ENCODE measurements at places on chromosomes 3 and 15. TPM values are rescaled to one million over a fixed set of nuclear protein-coding genes. Genes with fewer than 3 reads are reported as not detected.

The IL1RAP gene
- 11.6 TPM for total RNA-seq

The SLC6A1 gene
- not detected for total RNA-seq

The MAGI1 gene
- not detected for total RNA-seq

- H3K36me3 ChIP-seq = no peaks in the 10 kb centered on the region
Measured at GRCh38 chr3:124230998-124231397, 239.1 kb upstream of the ROPN1 start.

DNA sequence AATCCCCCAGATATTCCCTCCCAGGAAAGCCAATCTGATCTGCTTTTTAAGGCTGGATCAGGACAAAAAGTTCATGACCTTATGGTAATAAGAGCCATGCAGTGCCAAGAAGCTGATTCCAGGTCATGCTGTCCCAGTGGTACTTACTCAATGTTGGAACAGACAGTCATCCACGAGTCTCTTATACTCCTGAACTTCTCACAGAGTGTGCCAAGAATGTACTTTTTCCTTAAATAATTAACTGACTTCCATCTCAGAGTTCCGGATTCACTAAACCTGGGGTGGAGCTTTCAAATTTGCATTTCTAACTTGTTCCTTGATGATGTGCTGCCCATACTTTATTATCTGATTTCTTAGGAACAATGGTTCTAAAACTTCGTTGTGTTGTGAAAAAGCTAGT lies 3.4 kb upstream of the P3H2 start:
- peaks cover 31% of the 10 kb centered on the region for H3K27me3 ChIP-seq
- no peak overlapping the region for H3K4me3 ChIP-seq

GRCh38 chr3:57446318-57446841 lies 97.8 kb downstream of the DNAH12 start:
- no peaks in the 10 kb centered on the region for H3K36me3 ChIP-seq
- H3K27ac ChIP-seq = no peak overlapping the region
- H3K4me1 ChIP-seq = no peaks in the 10 kb centered on the region
- no peak overlapping the region for H3K4me3 ChIP-seq

GRCh38 chr15:81277851-81278250 lies 46.1 kb downstream of the STARD5 start:
- H3K4me3 ChIP-seq = no peak overlapping the region
- H3K36me3 ChIP-seq = peaks cover 19% of the 10 kb centered on the region
- H3K27me3 ChIP-seq = no peaks in the 10 kb centered on the region
- H3K4me1 ChIP-seq = peaks cover 25% of the 10 kb centered on the region
- DNase-seq = no peak

DNA sequence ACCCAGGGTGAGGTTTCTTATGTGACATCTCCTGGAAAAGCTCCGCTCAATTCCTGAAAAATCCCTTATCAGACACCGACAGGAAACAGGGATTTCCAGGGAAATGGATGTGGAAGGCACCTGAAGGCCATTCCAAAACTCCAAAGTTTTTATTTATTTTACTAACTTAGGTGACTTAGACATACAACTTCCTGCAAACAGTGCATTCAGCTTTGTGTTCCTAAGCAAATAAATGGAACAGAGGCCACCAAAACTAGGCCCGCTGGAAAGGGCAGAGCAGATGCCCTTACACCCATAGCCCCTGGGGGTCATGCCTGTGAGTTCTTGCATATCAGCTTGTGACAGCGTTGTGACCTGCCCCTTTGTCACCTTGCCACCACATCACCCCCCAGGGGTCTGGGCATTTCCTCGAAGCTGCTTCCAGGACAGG lies 239.4 kb downstream of the XXYLT1 start:
- DNase-seq = no peak
- no peaks in the 10 kb centered on the region for H3K36me3 ChIP-seq
- H3K27me3 ChIP-seq = no peaks in the 10 kb centered on the region
- no peak overlapping the region for H3K27ac ChIP-seq

- no peaks in the 10 kb centered on the region for H3K4me1 ChIP-seq
- H3K4me3 ChIP-seq = no peak overlapping the region
- no peak for DNase-seq
- no peak overlapping the region for H3K27ac ChIP-seq
- H3K27me3 ChIP-seq = no peaks in the 10 kb centered on the region
Measured at GRCh38 chr3:100354850-100355249, 20.3 kb downstream of the NIT2 start.

- H3K27ac ChIP-seq = no peak overlapping the region
- no peaks in the 10 kb centered on the region for H3K36me3 ChIP-seq
- no peaks in the 10 kb centered on the region for H3K4me1 ChIP-seq
- no peak overlapping the region for H3K4me3 ChIP-seq
- DNase-seq = peak; percentile 39
Measured at GRCh38 chr3:146589899-146590508, 15.1 kb downstream of the PLSCR5 start.

- DNase-seq = no peak
- H3K4me1 ChIP-seq = no peaks in the 10 kb centered on the region
- H3K4me3 ChIP-seq = no peak overlapping the region
- peaks cover 2% of the 10 kb centered on the region for H3K36me3 ChIP-seq
- no peak overlapping the region for H3K27ac ChIP-seq
Measured at GRCh38 chr15:32670623-32671022, 29.1 kb downstream of the SCG5 start.

- no peak overlapping the region for H3K4me3 ChIP-seq
- no peaks in the 10 kb centered on the region for H3K4me1 ChIP-seq
- no peaks in the 10 kb centered on the region for H3K27me3 ChIP-seq
- no peaks in the 10 kb centered on the region for H3K36me3 ChIP-seq
Measured at GRCh38 chr15:81015621-81016488, 15.1 kb downstream of the TLNRD1 start.
